ENCODE measurements at places on chromosomes 16 and 17.

- DNase-seq = no peak
Measured at GRCh38 chr17:63185420-63185819, 219.4 kb downstream of the TANC2 start.

- no peak for DNase-seq
Measured at GRCh38 chr17:45692661-45693060, 91.5 kb upstream of the CRHR1 start.

- DNase-seq = no peak
Measured at GRCh38 chr17:32523017-32523680, 36.4 kb downstream of the CDK5R1 start.

DNA sequence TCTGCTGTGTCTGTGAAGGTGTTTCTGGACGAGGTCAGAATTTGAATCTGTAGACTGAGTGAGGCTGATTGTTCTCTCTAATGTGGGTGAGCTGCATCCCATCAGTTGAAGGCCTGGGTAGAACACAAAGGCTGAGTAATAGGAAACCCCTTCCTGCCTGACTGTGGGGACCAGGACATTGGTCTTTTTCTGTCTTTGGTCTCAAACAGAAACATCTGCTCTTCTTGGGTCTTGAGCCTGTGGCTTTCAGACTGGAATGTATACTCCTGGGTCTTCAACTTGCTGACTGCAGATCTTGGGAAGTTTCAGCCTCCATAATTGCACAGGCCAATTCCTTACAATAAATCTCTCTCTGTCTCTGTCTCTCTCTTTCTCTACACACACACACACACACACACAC, 19.6 kb upstream of the LRRC75A start:
- DNase-seq = no peak

- DNase-seq = peak; percentile 22
Measured at GRCh38 chr17:68512960-68513474, 787 bp downstream of the PRKAR1A start.

- no peak for DNase-seq
Measured at GRCh38 chr17:5785338-5785737, 201.0 kb upstream of the NLRP1 start.

DNA sequence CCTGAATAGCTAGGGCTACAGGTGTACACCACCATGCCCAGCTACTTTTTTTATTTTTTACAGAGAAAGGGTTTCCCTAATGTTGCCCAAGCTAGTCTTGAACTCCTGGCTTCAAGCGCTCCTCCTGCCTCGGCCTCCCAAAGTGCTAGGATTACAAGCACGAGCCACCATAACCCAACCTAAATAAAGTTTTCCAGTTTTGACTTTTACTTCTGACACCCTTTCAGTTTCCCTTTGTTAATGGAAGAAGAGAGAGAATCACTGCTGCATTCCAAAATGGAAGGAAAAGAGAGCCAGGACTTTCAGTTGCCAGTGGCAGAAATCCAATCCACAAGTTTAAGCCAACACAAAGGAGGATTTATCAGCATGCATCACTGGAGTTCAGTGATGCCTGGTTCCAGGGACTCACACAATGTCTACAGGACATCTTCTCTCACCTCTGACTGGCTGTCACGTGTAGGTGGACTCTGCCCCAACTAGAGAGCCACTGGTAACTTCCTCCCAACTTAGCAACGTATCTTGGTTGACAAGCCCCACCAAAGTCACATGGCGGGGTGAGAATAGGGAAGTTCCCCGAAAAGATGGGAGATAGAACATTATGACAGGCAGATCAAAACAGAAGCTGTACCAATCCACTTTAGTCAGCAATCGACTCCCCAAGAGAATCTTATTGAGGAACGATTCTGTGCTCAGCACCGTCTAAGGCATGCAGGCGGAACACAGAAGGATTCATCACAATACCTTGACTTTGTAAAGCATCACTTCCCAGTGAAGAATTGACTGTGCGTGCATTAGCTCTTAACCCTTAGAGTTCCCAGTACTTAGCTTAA, 46.5 kb downstream of the GAS7 start:
- DNase-seq = no peak

GRCh38 chr16:29900102-29900887, at the start of gene ASPHD1:
Gene ASPHD1 (plus strand): TSS chr16:29900488. CDS start chr16:29900972, 484 bp downstream.
- peak; percentile 67 for DNase-seq

- DNase-seq = no peak
Measured at GRCh38 chr16:80909720-80910119, 97.0 kb downstream of the CMC2 start.

DNA sequence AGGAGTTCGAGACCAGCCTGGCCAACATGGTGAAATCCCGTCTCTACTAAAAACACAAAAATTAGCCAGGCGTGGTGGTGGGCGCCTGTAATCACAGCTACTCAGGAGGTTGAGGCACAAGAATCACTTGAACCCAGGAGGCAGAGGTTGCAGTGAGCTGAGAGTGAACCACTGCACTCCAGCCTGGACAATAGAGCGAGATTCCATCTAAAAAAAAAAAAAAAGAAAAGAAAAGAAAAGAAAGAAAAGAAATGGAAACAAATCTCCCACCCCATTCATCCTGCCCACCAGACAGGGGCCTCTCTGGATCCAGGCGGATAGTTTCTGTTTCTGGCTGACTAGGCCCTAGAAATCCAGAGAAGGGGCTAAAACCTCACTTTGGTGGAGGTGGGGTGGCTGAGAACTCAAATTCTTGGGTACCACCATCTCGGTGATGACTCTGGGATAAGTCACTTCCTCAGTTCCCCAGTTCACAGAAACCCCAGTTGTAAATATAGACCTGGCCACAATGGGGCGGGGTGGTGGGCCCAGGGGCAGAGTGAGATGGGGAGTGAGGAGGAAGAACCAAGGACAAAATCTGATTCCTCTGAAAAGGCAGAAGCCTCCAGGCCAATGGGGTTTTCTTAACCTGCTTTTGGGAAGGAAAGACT, 22.2 kb downstream of the SOCS1 start:
- no peak for DNase-seq

GRCh38 chr17:39393736-39394135, 7.7 kb downstream of the FBXL20 start:
- no peak for DNase-seq

DNA sequence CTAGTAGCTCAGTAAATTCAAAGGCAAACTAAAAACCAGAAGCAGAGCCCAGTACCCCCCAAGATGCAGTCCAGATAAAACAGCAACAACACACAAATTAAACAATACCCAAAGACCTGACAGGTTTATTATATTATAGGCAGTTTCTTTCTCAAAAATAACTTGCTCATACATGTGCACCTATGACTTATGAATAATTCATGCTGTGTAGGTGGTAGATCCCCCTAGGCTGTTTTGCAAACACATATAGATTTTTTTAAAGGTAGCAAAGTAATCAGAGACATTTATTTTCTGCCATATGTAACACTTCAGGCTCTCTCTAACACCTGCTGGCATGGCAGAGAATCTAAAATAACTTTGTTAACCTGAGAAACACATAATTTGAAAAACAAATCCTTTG, 27.2 kb downstream of the CACNG1 start:
- no peak for DNase-seq

GRCh38 chr17:82412535-82413520, 5.3 kb upstream of the HEXD start:
- DNase-seq = no peak

- no peak for DNase-seq
Measured at GRCh38 chr16:89071686-89072547, 21.7 kb upstream of the ACSF3 start.

GRCh38 chr17:10063730-10064241, 134.6 kb downstream of the GAS7 start:
- no peak for DNase-seq

DNA sequence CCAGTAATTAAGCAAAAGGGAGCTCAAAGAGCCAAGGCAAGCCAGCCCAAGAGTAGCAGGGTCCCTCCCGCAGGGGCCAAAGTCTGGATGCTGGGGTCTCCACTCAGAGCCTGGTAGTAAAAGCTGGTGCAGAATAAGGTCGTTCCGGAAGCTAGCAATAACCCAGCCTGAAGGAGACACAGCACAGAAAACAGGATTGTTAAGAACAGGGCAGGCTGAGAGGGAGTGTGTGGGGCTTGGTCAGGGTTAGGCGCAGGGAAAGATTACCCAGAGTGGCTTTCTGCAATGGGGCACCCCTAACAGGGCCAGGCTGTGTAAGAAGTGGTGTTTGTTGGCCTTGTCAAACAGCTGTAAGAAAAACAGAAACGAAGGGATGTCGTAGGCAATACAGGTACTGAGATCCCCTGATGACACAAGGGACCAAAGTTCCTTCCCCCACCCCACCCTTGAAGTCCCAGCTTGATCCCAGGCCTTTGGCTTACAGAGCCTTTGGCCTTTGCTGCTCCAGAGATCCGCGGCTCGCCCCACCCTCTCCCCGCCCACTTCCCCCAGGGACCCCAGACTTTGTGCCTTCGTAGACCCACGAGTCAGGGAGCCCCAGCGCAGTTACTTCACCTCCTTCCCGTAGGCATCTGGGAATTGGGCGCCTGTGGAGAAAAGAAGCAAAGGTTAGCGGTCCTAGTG, 712 bp downstream of the TMEM256 start:
- DNase-seq = peak; percentile 7

GRCh38 chr17:7888184-7888920, at the start of gene CHD3:
Gene CHD3 (plus strand): TSS chr17:7888789. CDS start chr17:7889001, 212 bp downstream.
- DNase-seq = no peak

DNA sequence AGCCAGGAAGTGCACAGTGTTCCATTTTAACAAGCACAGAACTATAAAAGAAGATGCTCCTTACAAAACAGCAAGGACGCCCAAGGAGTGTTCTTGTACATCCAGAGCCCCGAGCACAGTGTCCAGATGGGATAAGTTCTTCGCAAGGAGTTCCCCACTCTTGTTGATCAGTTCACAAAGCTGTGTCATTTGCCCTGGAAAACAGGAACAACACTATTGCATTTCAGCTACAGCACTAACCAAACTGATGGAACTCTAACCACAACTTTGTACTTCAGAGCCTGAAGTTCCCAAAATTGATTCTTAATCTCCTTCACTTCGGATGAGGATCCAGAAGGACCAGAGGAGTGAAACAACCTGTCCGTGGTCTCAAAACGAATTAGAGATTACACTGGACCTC, 5.1 kb downstream of the COPS3 start:
- peak; percentile 2 for DNase-seq

DNA sequence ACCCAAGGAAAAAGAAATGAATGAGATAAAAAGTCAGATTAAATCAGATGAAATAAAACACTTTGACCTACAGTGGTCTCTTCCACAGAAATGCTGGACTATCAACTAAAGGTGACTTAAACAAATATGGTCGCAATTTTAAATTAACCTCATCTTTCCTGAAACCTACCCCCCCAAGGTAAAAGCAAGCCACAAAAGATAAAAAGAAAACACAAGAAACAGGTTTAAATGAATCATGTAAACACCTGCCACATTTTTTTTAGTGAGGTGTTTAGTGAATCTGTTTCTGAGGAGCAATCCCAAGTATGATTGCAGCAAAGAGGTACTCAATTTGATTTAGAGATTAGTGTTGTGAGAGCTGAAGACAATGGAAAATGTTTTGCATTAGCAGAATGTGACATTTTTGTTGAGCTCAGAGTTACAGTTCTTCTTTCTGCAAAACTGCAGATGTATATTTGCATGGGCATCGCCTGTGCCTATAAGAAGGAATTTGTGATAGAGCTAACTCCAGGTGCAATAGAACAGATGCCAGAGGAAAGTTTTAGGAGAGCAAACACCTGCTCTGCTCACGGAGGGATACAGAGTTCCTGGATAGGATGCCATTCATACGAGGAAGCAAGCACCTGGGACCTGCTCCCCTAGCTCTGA, 3.4 kb upstream of the MMD start:
- no peak for DNase-seq

DNA sequence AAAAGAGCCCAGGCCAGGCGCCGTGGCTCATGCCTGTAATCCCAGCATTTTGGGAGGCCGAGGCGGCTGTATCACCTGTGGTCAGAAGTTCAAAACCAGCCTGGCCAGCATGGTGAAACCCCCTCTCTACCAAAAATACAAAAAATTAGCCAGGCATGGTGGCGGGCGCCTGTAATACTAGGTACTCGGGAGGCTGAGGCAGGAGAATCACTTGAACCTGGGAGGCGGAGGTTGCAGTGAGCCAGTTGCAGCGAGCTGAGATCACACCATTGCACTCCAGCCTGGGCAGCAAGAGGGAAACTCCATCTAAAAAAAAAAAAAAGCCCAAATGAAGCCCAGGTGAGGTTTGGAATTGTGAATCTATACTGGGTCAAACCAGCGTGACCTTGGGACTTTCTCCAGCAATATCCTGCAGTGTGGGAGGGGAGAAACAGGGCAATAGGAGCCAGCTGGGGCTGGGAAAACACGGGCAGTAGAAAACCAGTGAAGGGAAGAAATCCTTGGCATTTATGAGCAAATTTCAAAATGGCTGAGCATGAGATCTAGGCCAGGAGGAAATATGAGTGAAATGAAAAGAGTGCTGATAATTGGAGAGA, 8.2 kb upstream of the DHX8 start:
- no peak for DNase-seq

- no peak for DNase-seq
Measured at GRCh38 chr17:72332367-72332766, 211.5 kb downstream of the SOX9 start.

DNA sequence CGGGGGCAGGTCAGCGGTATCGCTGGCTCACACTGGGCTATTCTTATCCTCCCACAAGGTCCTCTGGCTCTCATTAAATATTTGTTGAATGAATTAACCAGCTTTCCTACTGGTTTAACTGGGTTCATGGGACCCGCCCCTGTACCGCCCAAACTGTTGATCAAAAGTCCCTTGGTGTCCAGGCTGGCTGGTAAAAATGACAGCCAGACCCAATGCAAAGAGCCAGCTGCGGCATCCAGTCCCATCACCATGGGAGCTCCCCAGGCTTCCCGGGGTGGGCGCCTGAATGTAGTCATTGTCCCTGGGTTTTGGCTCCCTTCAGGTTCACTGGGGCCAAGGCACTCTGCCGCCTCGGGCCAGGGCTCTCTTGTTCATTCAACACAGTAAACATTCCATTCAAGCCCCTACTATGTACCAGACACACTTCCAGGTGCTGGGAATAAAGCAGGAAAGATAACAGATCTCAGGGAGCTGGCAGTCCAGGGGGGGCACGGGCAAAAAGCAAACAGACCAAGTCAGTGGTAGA, 11.7 kb upstream of the ATP2C2 start:
- no peak for DNase-seq

DNA sequence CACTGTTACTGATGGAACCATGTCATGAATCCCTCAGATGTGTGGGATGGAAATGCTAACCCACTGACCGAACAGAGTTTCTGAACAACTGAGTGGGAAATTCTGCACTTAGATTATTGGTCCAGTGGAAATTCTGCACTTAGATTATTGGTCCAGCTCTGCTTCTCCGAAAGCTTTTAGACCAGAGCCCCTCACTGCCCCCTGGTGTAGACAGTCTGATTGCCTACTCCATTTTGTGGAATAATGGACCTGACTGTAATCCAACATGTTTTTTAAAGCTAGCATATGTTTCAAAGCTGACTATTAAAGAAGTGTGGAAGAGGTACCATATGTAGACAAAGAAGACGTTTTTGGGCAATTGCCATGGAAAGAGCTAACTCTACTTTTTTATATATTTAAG, 50.3 kb upstream of the TBX2 start:
- no peak for DNase-seq

All from hematopoietic multipotent progenitor cell treated with erythropoietin and hydrocortisone succinate and interleukin-3 and kit ligand, for 15 days (in vitro differentiated cells).